Lower lobe of right lung (tissue), 2 donors: ENCODE measurements at places on chromosomes 5 and 9. TPM values are rescaled to one million over a fixed set of nuclear protein-coding genes. Genes with fewer than 3 reads are reported as not detected.

The PCDHB3 gene
- 1.5 TPM for total RNA-seq

The NR2F1 gene
- 42.6 TPM for total RNA-seq

GRCh38 chr9:92607088-92607487 lies 62.8 kb downstream of the IPPK start:
- H3K27ac ChIP-seq, result no peak overlapping the region
- no peak for DNase-seq
- no peaks in the 10 kb centered on the region for H3K27me3 ChIP-seq
- H3K4me1 ChIP-seq, result peaks cover 7% of the 10 kb centered on the region

- H3K36me3 ChIP-seq, result no peaks in the 10 kb centered on the region
- H3K27me3 ChIP-seq, result no peaks in the 10 kb centered on the region
- no peak overlapping the region for H3K27ac ChIP-seq
- no peak overlapping the region for H3K4me3 ChIP-seq
- no peak for DNase-seq
Observed at GRCh38 chr9:96858018-96858573, 3.8 kb upstream of the ZNF782 start.

DNA sequence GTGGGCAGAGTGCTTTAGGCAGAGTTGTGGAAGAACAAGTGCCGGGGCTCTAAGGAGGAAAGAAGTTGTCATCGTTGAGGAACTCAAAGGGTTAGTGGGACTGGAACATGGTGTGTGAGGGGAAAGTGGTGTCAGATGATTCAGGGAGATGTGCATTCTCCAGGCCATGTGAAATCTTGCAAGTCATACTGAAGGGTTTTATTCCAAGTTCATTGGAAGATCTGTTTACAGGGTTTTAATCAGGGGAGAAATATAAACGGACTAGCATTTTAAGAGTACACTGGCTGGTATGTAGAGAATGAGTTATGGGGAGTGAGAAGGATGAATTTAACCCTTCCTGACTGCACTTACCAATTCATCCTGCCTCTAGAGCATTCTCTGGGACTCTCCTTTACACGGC lies 49.3 kb downstream of the NR2F1 start:
- no peak for DNase-seq
- H3K27ac ChIP-seq, result no peak overlapping the region
- H3K4me3 ChIP-seq, result no peak overlapping the region
- H3K4me1 ChIP-seq, result no peaks in the 10 kb centered on the region
- H3K27me3 ChIP-seq, result no peaks in the 10 kb centered on the region
- no peaks in the 10 kb centered on the region for H3K36me3 ChIP-seq

GRCh38 chr9:120735415-120736126 lies 21.3 kb upstream of the MEGF9 start:
- no peaks in the 10 kb centered on the region for H3K27me3 ChIP-seq
- no peaks in the 10 kb centered on the region for H3K36me3 ChIP-seq
- H3K4me1 ChIP-seq, result peaks cover 49% of the 10 kb centered on the region

GRCh38 chr5:43245724-43246385 lies 53.8 kb downstream of the NIM1K start:
- no peaks in the 10 kb centered on the region for H3K36me3 ChIP-seq
- no peak overlapping the region for H3K4me3 ChIP-seq
- no peaks in the 10 kb centered on the region for H3K4me1 ChIP-seq

The EDIL3 gene
- total RNA-seq, result 17.0 TPM

GRCh38 chr9:18666986-18667772 lies 193.2 kb downstream of the ADAMTSL1 start:
- H3K36me3 ChIP-seq, result no peaks in the 10 kb centered on the region
- no peak overlapping the region for H3K27ac ChIP-seq
- H3K4me3 ChIP-seq, result no peak overlapping the region
- no peak for DNase-seq

The TIMD4 gene
- total RNA-seq, result not detected

GRCh38 chr5:132425009-132425937 lies 55.8 kb downstream of the SLC22A5 start:
- peaks cover 13% of the 10 kb centered on the region for H3K36me3 ChIP-seq
- peak overlapping the region; percentile 89 for H3K27ac ChIP-seq
- peak overlapping the region; percentile 37 for H3K4me3 ChIP-seq
- no peak for DNase-seq

GRCh38 chr9:77978086-77978781 lies 53.4 kb downstream of the GNAQ start:
- no peaks in the 10 kb centered on the region for H3K27me3 ChIP-seq
- H3K27ac ChIP-seq, result peak overlapping the region; percentile 7
- no peak for DNase-seq
- H3K4me1 ChIP-seq, result peaks cover 67% of the 10 kb centered on the region
- peaks cover 6% of the 10 kb centered on the region for H3K36me3 ChIP-seq

- H3K36me3 ChIP-seq, result no peaks in the 10 kb centered on the region
- DNase-seq, result no peak
- no peaks in the 10 kb centered on the region for H3K27me3 ChIP-seq
- H3K27ac ChIP-seq, result no peak overlapping the region
Observed at GRCh38 chr9:114202849-114203248, 47.5 kb downstream of the COL27A1 start.

The IFNB1 gene
- total RNA-seq, result not detected
